Neural progenitor cell (in vitro differentiated cells): ENCODE measurements at places on chromosomes 2 and 18. TPM values are rescaled to one million over a fixed set of nuclear protein-coding genes. Genes with fewer than 3 reads are reported as not detected.

DNA sequence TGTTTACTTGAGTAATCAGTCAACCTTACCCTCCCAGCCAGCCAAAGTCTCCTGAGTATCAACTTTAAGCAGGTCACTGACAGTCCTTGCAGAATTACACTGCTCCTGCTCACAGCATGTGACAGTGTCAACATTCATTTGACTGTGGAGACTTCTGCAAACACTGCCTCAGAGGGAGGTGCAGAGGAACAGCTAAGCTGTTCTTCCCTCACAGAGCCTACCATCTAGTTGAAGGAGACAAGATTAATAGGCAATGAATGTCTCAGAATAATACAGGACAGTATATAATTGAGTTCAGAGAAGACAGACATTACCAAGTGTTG is 11.9 kb downstream of the SLC14A2 start:
- H3K4me3 ChIP-seq = no peak overlapping the region
- H3K27ac ChIP-seq = no peak overlapping the region
- H3K27me3 ChIP-seq = no peaks in the 10 kb centered on the region
- no peaks in the 10 kb centered on the region for H3K36me3 ChIP-seq
- peaks cover 20% of the 10 kb centered on the region for H3K4me1 ChIP-seq

- H3K36me3 ChIP-seq = no peaks in the 10 kb centered on the region
- DNase-seq = no peak
- peaks cover 6% of the 10 kb centered on the region for H3K4me1 ChIP-seq
- H3K27ac ChIP-seq = no peak overlapping the region
These were observed 784.0 kb upstream of the FSHR start for GRCh38 chr2:49938268-49938667.

DNA sequence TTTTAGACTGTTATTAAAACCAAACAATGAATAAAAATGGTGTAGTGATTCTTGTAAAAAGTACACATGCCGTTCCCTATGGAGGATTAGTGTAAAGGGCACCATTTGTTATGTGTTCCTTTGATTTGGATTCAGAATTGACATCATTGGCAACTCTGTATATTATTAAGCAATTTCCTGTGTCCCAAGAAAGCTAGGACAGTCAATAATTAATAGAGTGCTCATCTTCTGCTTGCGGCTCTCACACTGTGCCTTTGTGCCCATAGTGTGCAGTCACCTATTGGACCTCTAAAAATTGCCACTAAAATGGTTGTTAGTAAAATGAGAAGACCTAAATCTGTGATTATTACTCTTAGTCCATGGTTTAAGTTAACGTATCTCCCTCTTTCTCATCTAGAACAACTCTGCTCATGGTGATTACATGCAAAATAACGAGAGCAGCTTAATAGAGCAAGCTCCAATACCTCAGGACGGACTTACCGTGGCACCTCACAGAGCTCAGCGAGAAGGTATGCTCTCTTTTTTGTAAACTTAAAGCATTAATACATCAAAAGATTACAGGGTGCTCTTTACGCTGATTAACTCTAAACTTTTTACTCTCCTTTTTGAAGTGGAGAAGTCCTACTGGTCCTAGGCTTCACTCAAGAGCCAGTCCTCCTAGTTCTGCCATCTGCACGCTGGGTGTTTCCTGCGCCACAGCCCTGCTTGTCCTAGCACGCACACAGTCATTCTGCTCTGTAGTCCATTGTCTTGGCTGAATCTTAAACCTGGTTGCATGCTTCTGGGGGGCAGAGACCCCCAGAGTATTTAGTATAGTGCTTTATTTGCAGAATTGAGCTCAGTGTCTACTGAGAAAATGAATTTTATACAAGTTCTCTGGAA is 16.7 kb downstream of the ZCCHC2 start:
- H3K4me3 ChIP-seq = no peak overlapping the region
- no peak for DNase-seq
- H3K27me3 ChIP-seq = no peaks in the 10 kb centered on the region

- H3K4me3 ChIP-seq = no peak overlapping the region
- H3K4me1 ChIP-seq = no peaks in the 10 kb centered on the region
- no peaks in the 10 kb centered on the region for H3K36me3 ChIP-seq
- H3K27me3 ChIP-seq = no peaks in the 10 kb centered on the region
- no peak overlapping the region for H3K27ac ChIP-seq
These were observed 430.6 kb downstream of the TMX3 start for GRCh38 chr18:68284236-68284780.

DNA sequence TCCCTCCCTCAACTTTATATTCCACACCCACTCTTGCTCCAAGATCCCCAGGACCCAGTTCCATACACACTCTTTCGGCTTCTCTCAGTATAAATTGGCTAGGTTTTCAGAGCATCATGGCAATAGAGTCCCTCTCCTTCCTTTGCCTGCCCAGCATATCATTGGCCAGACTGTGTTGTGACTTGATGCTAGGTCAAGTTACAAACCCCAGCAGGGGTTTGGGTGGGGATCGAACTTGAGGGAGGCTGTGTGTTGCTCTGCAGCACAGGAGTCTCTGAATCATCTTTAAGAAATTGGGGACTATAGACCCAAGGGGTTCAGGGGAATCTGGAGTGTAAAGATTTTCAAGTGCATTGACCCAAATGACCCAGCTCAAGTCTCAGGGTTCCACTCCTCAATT is 477.5 kb upstream of the MEIS1 start:
- peaks cover 5% of the 10 kb centered on the region for H3K27me3 ChIP-seq
- no peaks in the 10 kb centered on the region for H3K36me3 ChIP-seq
- peaks cover 9% of the 10 kb centered on the region for H3K4me1 ChIP-seq
- no peak overlapping the region for H3K27ac ChIP-seq

GRCh38 chr18:13136904-13137669 is 81.5 kb upstream of the LDLRAD4 start:
- no peaks in the 10 kb centered on the region for H3K4me1 ChIP-seq
- no peak overlapping the region for H3K27ac ChIP-seq
- H3K27me3 ChIP-seq = peaks cover 33% of the 10 kb centered on the region
- H3K4me3 ChIP-seq = peak overlapping the region; percentile 41
- peak; percentile 21 for DNase-seq

- DNase-seq = no peak
- no peaks in the 10 kb centered on the region for H3K4me1 ChIP-seq
- no peak overlapping the region for H3K4me3 ChIP-seq
- no peak overlapping the region for H3K27ac ChIP-seq
These were observed 71.0 kb upstream of the CYP1B1 start for GRCh38 chr2:38146907-38147307.

- no peaks in the 10 kb centered on the region for H3K27me3 ChIP-seq
- H3K4me3 ChIP-seq = no peak overlapping the region
- no peak overlapping the region for H3K27ac ChIP-seq
- H3K36me3 ChIP-seq = no peaks in the 10 kb centered on the region
- peaks cover 2% of the 10 kb centered on the region for H3K4me1 ChIP-seq
These were observed 90.5 kb downstream of the RBM43 start for GRCh38 chr2:151171186-151171585.

- no peaks in the 10 kb centered on the region for H3K27me3 ChIP-seq
- no peaks in the 10 kb centered on the region for H3K4me1 ChIP-seq
- no peaks in the 10 kb centered on the region for H3K36me3 ChIP-seq
- no peak overlapping the region for H3K4me3 ChIP-seq
These were observed 79.5 kb downstream of the EPB41L3 start for GRCh38 chr18:5464251-5464650.

GRCh38 chr2:236568922-236569572 is 578 bp upstream of the ACKR3 start:
- H3K27me3 ChIP-seq = peaks cover 46% of the 10 kb centered on the region
- DNase-seq = no peak
- peak overlapping the region; percentile 33 for H3K4me3 ChIP-seq

GRCh38 chr2:220240641-220241040 is 613.2 kb downstream of the SLC4A3 start:
- DNase-seq = no peak
- no peaks in the 10 kb centered on the region for H3K4me1 ChIP-seq
- H3K27me3 ChIP-seq = no peaks in the 10 kb centered on the region
- no peaks in the 10 kb centered on the region for H3K36me3 ChIP-seq

GRCh38 chr2:16031058-16031847 is 90.9 kb downstream of the MYCN start:
- H3K27ac ChIP-seq = peak overlapping the region; percentile 82
- H3K36me3 ChIP-seq = no peaks in the 10 kb centered on the region
- H3K27me3 ChIP-seq = no peaks in the 10 kb centered on the region
- DNase-seq = no peak
- no peak overlapping the region for H3K4me3 ChIP-seq

DNA sequence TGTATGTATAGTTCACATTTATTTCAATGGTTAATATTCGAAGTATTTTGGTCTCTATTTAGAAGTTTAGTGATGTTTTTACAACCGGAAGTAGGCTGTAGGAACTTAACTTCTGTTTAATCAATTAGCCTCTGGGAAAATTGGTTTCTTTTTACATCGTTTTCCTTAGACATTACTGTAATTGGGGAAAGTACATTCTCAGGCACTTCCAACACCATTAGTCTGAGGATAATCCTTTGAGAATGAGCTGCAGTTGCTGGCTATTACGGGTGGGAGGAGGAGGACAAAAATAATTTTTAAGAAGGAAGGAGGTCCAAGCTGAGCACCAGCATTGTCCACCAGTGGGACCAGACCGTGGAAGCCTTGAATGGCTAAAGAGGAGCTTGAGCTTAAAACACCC is 70.4 kb upstream of the ST3GAL5 start:
- no peak overlapping the region for H3K4me3 ChIP-seq
- no peaks in the 10 kb centered on the region for H3K4me1 ChIP-seq
- no peak overlapping the region for H3K27ac ChIP-seq
- DNase-seq = no peak

GRCh38 chr18:34583895-34584294 is 126.2 kb upstream of the DTNA start:
- no peak overlapping the region for H3K27ac ChIP-seq
- H3K4me3 ChIP-seq = no peak overlapping the region
- peak; percentile 25 for DNase-seq
- no peaks in the 10 kb centered on the region for H3K27me3 ChIP-seq
- H3K36me3 ChIP-seq = no peaks in the 10 kb centered on the region
- H3K4me1 ChIP-seq = no peaks in the 10 kb centered on the region

Gene CAPN13
- 0.25 TPM in 1 of 2 replicates, not detected in the other for total RNA-seq

Gene CD207
- not detected in 2 replicates for total RNA-seq

Gene CAVIN2
- not detected in 2 replicates for total RNA-seq

Gene PRSS56
- total RNA-seq = not detected in 2 replicates

Gene DSC2
- total RNA-seq = 11.9 and 16.0 TPM in 2 replicates

Gene SCN7A
- 0.81 and 1.0 TPM in 2 replicates for total RNA-seq

Gene CDH2
- total RNA-seq = 333 and 459 TPM in 2 replicates

Gene WNT6
- not detected in 2 replicates for total RNA-seq

Gene CDK15
- 0.21 TPM in 1 of 2 replicates, not detected in the other for total RNA-seq

Gene SKOR2
- total RNA-seq = not detected in 2 replicates

Gene HAAO
- 0.77 and 2.8 TPM in 2 replicates for total RNA-seq

Gene HOXD13
- total RNA-seq = not detected in 2 replicates

Gene ANKRD29
- 0.65 and 0.81 TPM in 2 replicates for total RNA-seq
